ENCODE measurements at places on chromosomes 6 and 20.

DNA sequence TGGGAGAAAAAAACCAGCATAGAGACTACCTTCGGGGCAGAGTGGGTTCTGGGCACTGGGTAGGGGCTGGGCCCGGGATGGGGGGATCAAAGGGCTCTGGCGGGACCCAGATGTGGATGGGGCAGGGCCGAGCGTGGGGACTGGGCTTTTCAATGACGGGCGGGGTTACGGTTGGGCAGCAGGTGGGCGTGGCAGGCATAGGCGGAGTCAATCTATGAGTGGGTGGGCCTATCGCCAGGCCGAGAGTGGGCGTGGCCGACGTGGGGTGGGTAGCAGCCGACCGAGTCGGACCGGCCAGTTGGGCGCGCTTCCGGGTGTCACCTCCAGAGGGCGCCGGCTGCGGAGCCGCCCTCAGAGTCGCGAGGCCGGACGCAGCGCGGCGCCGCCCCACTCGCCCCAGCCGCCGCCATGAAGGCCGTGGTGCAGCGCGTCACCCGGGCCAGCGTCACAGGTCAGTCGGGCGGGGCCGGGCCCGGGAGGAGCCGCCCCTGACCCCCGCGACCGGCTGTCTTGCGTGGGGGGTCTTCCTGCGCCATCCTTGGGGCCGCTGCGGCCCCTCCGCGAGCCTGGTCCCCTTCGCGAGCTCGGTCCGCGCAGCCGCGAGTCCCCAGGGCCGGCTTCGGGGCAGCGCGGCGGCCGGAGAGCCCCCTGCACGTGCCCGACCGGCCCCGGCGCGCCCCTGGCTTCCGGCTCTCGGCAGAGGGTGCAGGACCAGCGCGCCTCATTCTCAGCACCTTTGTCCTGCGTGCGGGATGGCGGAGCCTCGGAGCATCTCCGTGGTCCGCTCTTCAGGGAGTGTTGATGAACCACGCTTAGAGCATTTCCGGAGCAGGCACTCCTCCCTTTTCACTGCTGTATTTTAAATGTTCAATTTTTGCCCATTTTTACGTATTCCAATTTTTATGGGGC lies at the start of gene DTD1:
Gene DTD1 (plus strand): TSS at position 390 of the 909 bp plus-strand sequence. CDS start 19 bp downstream, at position 409.
- H3K27ac ChIP-seq = peak within 1 kb of the TSS; percentile 90
- peak; percentile 80 for DNase-seq
- peak within 1 kb of the TSS; percentile 93 for H3K4me3 ChIP-seq
- peaks cover 6% of the 10 kb centered on the region for H3K27me3 ChIP-seq

DNA sequence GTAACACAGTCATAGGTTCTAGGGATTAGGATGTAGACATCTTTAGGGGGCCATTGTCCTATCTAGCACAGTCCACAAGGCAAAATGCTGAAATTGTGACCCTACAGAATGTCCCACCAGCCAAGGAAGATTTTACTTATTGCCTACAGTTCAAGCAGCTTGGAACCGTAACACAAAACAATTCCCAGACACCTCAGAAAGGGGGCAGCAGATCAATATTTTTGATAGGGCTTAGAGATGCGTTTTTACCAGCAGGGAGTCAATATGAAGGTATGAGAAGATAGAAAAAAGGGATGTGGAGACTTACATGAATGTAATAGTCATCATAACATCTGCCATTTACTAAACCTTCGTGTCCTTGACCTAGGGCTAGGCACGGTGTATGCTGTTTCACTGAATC lies 81.0 kb downstream of the TMEM170B start:
- H3K27me3 ChIP-seq = no peaks in the 10 kb centered on the region
- DNase-seq = no peak
- H3K36me3 ChIP-seq = no peaks in the 10 kb centered on the region
- H3K27ac ChIP-seq = no peak overlapping the region
- H3K4me1 ChIP-seq = no peaks in the 10 kb centered on the region
- no peak overlapping the region for H3K4me3 ChIP-seq

GRCh38 chr6:30219244-30219643 lies 6.0 kb upstream of the TRIM26 start:
- no peak overlapping the region for H3K4me3 ChIP-seq
- no peak overlapping the region for H3K27ac ChIP-seq
- peaks cover 7% of the 10 kb centered on the region for H3K36me3 ChIP-seq
- peak; percentile 73 for DNase-seq
- no peaks in the 10 kb centered on the region for H3K27me3 ChIP-seq
- peaks cover 19% of the 10 kb centered on the region for H3K4me1 ChIP-seq

GRCh38 chr6:19714434-19715166 lies 122.6 kb upstream of the ID4 start:
- H3K4me3 ChIP-seq = no peak overlapping the region
- H3K36me3 ChIP-seq = no peaks in the 10 kb centered on the region

GRCh38 chr6:130560231-130560630 lies 194.4 kb downstream of the TMEM200A start:
- no peaks in the 10 kb centered on the region for H3K27me3 ChIP-seq
- H3K4me3 ChIP-seq = no peak overlapping the region
- H3K27ac ChIP-seq = no peak overlapping the region
- peaks cover 6% of the 10 kb centered on the region for H3K36me3 ChIP-seq
- DNase-seq = no peak

DNA sequence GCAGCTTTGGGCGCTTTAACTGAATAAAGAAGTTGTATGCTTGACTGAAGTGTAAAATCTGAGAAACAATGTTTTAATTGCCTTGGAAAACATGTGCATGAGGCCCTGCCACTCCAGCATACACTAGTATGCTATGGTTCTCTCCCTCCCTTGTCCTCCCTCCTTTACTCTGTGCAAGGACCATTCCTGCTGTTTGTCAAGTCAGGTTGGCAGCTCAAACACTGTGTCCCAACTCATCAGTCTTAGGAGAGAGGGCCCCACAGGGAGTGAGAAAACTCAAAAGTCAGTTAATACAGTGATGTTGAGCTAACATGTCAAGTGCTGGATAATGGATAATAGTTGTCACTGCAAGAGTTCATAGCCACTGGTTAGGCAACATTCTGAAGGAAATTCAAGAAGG lies 543.6 kb downstream of the GRIK2 start:
- H3K4me3 ChIP-seq = no peak overlapping the region
- no peak overlapping the region for H3K27ac ChIP-seq
- no peak for DNase-seq
- no peaks in the 10 kb centered on the region for H3K4me1 ChIP-seq

- no peak overlapping the region for H3K4me3 ChIP-seq
- H3K4me1 ChIP-seq = peaks cover 81% of the 10 kb centered on the region
- H3K27me3 ChIP-seq = no peaks in the 10 kb centered on the region
- DNase-seq = no peak
- peaks cover 92% of the 10 kb centered on the region for H3K36me3 ChIP-seq
Measured at GRCh38 chr6:24864343-24864742, 65.6 kb upstream of the ARMH2 start.

DNA sequence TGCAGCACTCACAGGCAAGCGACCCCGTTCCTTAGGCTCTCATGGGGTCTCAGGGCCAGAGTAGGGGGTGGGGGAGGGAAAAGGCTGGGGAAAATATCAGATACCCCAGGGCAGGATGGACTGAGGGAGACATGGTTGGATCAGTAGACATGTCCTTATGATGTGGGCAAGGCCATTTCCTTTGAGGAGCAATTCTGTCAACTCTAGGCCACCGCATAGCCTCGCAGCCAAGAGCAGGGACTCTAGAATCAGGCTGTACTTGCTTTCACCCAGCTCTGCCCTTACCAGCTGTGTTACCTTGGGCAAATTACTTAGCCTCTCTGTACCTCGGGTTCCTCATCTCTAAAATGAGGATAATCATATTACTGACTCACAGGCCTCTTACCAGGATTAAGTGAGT lies 2.2 kb upstream of the MAPK13 start:
- H3K27me3 ChIP-seq = no peaks in the 10 kb centered on the region
- H3K4me3 ChIP-seq = no peak overlapping the region
- peaks cover 75% of the 10 kb centered on the region for H3K4me1 ChIP-seq
- peaks cover 5% of the 10 kb centered on the region for H3K36me3 ChIP-seq
- peak overlapping the region; percentile 64 for H3K27ac ChIP-seq

GRCh38 chr6:137827977-137828810 lies 38.9 kb upstream of the TNFAIP3 start:
- H3K4me3 ChIP-seq = peak overlapping the region; percentile 5
- peak overlapping the region; percentile 83 for H3K27ac ChIP-seq
- H3K4me1 ChIP-seq = peaks cover 71% of the 10 kb centered on the region
- no peaks in the 10 kb centered on the region for H3K27me3 ChIP-seq
- H3K36me3 ChIP-seq = peaks cover 15% of the 10 kb centered on the region
- DNase-seq = no peak

DNA sequence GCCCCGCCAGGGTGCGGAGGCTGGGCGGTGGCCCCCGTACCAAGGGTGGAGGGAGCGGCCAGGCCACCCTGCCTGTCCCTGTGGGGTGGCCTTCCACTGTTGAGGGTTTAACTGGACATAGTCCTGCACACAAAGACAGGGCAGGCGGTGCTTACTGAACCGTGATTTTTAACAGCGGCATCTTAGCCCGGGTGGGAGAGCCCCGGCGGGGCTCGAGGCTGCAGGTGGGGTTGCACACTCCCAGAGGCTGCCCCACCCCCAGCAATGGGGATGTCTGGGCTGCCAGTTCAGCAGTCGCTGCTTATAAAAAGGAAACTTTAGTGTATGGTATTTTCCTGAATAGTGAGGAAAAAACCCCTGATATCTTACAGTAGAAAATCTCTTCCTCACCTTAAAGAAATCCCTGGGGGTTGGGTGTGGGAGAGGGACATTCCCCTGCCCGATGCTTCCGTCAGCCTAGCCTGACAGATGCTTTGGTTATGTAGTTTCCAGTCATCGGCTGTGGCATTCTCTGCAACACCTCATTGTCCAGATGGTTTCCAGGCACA lies 79.4 kb downstream of the IRF4 start:
- H3K4me1 ChIP-seq = peaks cover 69% of the 10 kb centered on the region
- DNase-seq = no peak
- no peaks in the 10 kb centered on the region for H3K36me3 ChIP-seq
- H3K4me3 ChIP-seq = no peak overlapping the region
- no peak overlapping the region for H3K27ac ChIP-seq

DNA sequence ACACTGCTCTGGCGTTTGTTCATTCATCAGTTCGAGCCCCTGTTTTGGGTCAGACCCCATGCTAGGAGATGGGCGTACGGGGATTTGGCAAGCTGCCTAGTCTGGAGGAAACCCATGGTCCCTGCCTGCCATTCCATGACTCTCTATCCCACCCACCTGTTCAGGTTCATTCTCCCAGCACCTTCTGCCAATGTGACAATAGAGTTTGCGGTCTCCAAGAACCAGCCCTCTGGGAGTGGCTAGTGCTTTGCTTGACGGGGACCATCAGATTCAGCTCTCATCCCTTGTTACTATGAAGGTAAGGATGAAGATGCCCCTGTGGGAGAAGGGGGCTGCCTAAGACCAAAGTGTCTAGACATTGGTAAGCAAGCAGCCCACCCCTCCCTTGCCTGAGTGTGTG lies 345.0 kb downstream of the PTPRT start:
- H3K27me3 ChIP-seq = no peaks in the 10 kb centered on the region
- no peak for DNase-seq
- H3K36me3 ChIP-seq = no peaks in the 10 kb centered on the region
- H3K4me1 ChIP-seq = no peaks in the 10 kb centered on the region
- H3K4me3 ChIP-seq = no peak overlapping the region

GRCh38 chr6:29516108-29516507 lies 28.4 kb upstream of the MAS1L start:
- H3K27ac ChIP-seq = no peak overlapping the region

DNA sequence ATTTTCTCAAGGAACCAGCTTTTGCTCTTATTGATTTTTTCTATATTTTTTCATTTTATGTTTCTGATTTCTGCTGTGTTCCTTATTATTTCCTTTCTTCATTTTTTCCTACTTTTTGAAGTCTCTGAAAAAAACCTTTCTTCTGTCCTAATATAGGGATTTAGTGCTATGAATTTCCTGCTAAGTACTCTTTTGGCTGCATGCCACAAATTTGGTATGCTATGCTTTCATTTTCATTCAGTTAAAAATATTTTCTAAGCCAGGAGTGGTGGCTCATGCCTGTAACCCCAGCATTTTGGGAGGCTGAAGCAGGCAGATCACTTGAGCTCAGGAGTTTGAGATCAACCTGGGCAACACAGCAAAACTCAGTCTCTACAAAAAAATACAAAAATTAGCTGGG lies 30.6 kb downstream of the SIRPD start:
- H3K27me3 ChIP-seq = peaks cover 20% of the 10 kb centered on the region
- no peak overlapping the region for H3K4me3 ChIP-seq
- no peak overlapping the region for H3K27ac ChIP-seq

DNA sequence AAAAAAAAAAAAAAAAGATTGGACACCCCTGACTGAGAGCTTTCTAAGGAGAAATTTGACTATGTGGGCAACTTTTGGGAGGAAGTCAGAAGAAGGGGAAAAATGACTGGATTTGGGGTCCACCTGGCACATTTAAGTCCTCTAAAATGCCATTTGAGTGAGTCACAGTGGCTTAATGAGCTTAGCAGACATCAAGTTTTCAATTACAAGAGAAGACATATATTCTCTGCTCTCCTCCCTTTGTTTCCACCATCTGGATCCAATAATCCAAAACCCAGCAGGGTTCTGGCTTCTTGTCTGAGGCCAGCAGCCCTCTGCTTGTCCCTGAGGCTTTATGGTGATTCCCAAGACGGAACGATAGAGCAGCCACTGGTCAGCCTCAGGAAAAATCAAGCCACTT lies 6.9 kb downstream of the PI3 start:
- peaks cover 11% of the 10 kb centered on the region for H3K27me3 ChIP-seq
- no peaks in the 10 kb centered on the region for H3K36me3 ChIP-seq
- H3K4me3 ChIP-seq = no peak overlapping the region
- no peak for DNase-seq

GRCh38 chr6:134272374-134272773 lies 45.5 kb downstream of the SGK1 start:
- no peak for DNase-seq
- H3K36me3 ChIP-seq = peaks cover 2% of the 10 kb centered on the region
- peaks cover 35% of the 10 kb centered on the region for H3K4me1 ChIP-seq
- no peaks in the 10 kb centered on the region for H3K27me3 ChIP-seq
- H3K4me3 ChIP-seq = peak overlapping the region; percentile 1

GRCh38 chr6:152338335-152339125 lies 298.6 kb downstream of the SYNE1 start:
- no peaks in the 10 kb centered on the region for H3K36me3 ChIP-seq
- H3K4me3 ChIP-seq = no peak overlapping the region
- peak; percentile 66 for DNase-seq
- peaks cover 4% of the 10 kb centered on the region for H3K4me1 ChIP-seq

DNA sequence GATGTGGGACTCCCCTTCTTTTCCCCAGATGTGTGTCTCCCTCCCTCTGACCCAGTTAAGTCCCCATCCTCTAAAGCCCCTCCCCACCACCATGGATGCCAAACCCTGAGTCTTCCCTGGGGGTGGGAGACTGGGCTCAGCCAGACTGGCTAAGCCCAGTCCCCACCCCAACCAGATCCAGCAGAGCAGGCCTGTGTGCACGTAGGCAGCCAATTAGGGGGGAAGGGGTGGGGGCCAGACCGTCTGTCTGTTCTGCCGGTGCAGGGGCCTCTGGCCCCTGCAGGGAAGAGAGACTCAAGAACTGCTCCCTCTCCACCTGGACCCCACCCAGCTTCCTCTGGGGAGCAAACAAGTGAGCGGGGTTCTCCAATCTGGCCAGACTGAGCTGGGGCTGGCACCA lies 605 bp downstream of the COX4I2 start:
- no peak for DNase-seq
- peaks cover 19% of the 10 kb centered on the region for H3K4me1 ChIP-seq
- peaks cover 19% of the 10 kb centered on the region for H3K27me3 ChIP-seq
- H3K36me3 ChIP-seq = no peaks in the 10 kb centered on the region

GRCh38 chr20:47244451-47244850 lies 112.0 kb downstream of the ZMYND8 start:
- H3K4me1 ChIP-seq = no peaks in the 10 kb centered on the region
- no peak for DNase-seq
- no peaks in the 10 kb centered on the region for H3K27me3 ChIP-seq
- no peak overlapping the region for H3K27ac ChIP-seq
- peaks cover 38% of the 10 kb centered on the region for H3K36me3 ChIP-seq
- no peak overlapping the region for H3K4me3 ChIP-seq
